ENCODE measurements at places on chromosomes 5 and 9.

DNA sequence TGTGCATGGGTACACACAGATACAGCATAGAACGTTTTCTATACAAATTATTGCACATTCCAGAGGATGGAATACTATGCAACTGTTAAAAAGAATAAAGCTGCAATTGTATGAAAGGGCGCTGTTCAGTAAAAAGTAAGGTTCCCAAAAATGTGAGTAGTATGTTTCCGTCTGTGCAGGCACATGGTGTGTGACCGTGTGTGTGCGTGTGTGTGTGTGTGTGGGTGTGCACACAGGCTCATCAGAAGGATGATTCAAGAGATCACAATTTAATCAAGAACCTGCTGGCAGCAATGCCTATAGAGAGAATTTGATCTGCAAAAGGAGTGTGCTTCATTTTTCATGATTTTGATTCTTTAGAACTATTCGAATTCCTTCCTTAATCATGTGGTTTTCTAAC is 76.3 kb downstream of the SEMA4D start:
- DNase-seq, result peak; percentile 60

DNA sequence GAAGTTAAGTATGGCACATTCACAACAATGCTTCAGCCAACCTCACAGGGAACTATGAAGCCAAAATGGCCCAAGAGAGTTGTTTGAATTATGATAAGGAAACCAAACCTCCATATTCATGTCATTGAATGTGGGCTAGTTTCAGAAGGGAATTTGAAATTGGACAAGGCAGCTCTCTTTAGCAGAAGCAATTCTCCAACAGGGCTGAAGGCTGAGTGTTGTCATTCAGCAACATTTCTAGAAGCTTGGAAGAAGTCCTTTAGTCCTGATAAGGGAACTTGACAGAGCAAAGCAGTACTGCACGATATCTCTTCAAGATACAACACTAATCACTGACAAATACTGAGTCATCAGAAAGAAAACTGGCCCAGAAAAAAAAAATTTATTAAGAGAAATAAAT is 115.4 kb downstream of the SLC25A46 start:
- DNase-seq, result no peak

DNA sequence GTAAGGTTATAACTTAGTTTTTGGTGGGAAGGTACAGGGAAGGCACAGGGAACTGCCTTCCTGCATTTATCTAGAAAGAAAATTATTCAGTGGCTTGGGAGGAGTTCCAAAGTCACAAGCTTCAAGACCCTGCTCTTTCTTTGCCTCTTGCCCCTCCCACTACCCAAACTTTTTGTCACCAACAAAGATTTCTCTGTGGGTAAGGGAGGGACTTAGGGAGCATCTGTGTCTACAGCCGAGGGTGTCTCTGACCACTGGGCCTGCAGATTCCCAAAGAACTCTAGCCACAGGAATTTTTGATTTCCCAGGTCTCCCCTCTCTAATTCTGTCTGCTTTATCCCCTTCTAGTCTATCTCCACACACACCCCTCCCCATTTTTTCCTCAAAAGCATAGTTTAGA is 2.1 kb downstream of the ECSCR start:
- no peak for DNase-seq

DNA sequence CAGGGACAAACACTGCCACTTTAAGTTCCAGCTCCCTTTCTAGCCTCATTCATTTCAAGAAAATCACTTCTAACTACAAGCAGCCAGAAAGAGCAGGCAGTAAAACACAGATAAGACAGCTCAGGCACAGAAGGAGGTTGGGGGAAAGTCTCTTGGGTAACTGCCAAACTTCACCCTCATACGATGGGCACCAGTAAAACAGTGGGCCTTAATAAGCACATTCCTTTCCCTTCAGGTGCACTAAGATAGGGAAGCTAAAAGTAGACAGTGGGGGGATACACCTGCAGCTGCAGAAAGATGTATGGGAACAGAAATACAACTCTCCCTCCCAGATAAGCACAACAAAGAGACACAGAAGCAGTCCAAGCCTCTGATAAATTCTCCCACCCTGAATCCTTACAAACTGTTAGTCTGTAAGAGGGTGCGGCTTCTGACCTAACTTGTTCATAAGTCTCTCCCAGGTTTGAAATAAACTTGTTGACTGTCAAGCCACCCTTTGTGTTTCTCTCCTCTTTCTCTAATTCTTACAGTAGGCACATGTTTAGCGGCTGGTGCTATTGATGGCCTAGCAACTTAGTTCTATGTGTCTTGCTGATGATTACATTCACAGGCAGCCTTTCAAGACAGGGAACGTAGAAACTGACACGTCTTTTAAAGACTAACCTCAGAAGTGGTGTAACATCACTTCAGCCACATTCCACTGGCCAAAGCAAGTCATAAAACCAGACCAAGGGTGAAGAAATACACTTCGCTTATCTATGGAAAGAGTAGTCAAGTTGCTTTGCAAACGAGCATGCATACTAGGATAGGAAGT is 6.8 kb upstream of the CKS2 start:
- no peak for DNase-seq

DNA sequence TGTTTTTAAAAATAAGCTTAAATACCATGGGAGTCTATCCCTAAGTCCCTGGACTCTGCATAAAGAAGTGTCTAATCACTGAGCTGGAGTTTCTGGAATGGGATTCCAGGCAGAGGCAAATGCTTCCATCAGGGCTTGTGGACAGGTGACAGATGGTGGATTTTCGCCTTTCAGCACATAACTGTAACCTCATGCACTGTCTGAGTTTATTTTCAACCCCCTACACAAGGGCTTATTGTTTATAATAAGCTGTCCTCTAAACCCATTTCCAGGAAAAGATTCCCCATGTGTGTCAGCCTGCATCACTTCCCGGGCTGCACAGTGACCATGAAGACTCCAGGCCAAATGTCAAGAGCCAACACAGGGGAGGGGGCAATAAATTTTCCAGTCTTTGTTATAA is 264.0 kb downstream of the PIK3R1 start:
- no peak for DNase-seq

GRCh38 chr5:113022661-113023060 is 46.1 kb downstream of the DCP2 start:
- no peak for DNase-seq

GRCh38 chr5:30040488-30041118 is 1152.9 kb upstream of the CDH6 start:
- no peak for DNase-seq

DNA sequence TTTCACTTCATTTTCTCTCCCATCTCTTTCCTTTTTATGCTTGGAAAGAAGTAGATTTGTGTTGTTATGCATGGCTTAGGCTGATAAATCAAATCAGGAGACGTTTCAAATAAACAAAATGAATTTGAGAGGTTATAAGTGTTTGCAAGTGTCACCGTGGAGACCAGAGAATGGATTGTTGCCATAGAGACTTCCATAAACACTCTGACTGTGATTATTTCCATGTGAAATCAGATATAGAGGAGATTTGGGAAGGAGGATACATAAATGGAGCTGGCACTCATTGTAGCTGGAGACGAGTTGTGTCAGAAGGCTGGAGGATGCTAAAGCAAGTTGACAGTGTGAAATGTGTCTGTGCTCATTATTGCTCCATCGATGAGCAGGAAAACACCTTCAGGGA is 84.2 kb upstream of the PCSK1 start:
- no peak for DNase-seq

- DNase-seq, result no peak
Observed at GRCh38 chr9:123742009-123742767, 187.7 kb downstream of the DENND1A start.

DNA sequence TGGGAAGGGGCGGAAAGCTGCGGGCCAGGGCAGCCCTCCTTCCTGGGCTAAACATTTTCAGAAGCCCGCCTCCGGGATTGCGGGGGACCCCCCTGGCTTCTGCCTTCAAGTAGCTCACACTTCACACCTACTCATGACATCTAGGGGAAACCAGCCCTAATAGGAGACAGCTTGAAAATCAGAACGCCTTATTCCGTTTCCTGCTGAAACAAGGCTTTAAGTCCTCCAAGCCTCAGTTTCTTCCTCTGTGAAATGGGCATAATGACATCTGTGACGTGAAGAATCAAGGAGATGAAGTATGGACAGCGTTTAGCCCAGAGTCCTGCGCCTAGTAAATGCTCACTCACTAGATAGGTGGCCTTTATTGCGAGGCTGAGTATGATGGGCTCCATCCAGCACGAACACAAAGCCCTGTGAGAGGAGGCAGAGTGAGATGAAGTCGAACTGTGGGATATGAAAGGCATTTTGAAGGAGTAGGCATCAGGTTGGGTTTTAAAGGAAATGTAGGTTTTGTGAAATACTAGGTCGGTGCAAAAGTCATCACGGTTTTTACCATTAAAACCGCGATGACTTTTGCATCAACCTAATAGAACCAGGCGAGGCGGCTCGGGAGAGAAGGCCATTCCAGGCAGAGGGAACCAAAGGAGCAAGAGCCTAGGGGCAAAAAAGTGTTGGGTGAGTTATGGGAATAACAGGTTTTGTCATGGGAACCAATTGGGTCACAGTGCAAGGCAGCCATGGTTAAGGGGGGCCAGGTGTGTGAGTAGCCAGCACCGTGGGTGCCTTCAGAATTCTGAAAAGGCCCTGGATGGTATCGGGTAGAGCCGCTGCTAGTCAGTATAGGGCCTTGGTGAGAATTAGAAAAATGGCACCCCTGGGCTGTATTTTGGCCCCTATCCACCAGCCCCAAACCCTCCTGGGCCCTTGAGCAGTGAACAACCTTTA is 1.0 kb upstream of the TSC1 start:
- DNase-seq, result no peak

GRCh38 chr9:97413462-97413861 is 1.6 kb downstream of the TDRD7 start:
- DNase-seq, result no peak

- no peak for DNase-seq
Observed at GRCh38 chr5:132754947-132755346, 7.7 kb downstream of the CCNI2 start.

DNA sequence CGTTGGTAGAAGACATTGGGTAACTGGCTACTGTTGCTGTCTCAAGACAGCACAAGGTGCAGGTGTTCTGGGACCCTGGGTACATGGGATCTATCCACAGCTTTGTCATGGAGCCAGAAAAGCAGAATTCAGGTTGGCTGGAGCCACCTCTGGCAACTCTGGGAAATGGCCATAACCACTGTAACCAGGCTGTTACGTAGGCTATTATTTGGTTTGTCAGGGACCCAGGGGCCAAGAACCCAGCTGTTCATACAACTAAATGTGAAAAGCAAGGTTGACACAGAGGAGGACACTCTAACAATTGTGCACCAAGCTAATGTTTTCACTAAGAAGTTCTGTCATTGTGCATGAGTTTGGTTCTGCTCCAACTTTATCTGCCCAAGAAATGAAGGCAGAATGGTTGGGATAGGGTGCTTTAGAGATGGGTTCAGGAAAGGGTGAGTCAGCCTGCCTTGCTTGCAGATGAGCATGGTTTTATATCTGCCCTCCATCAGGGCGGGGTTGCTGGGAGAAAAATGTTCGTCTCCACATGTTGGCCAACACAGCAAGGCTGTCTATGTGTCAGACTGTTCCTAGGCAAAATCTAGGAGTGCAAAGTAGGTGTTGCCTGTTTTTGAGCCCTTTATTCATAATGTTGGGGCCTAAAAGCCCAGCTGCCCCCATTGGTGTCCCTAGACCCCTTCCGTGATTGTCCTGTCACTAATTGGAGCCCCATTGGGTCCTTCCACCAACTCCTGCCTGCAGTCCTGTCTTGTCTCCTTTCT is 131.3 kb upstream of the DAP start:
- no peak for DNase-seq

DNA sequence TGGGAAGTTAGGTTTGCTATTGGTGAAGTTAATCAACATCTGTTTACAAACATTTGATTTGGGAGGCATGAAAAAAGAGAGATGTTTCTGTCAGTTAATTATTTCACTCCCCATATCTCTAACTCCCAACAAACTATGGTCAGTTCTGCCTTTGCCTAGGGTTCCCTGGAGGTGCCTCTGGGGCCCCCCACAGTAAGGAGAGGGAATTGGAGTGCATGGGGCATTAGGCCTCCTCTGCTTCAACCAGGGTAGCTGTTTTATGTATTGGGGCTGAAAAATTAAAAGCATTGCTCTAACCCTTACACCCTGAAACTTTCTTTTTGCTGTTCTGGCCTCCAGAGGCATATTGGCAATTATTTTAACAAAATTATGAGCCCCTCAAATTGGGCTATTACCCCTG is 32.3 kb downstream of the RUSC2 start:
- no peak for DNase-seq

DNA sequence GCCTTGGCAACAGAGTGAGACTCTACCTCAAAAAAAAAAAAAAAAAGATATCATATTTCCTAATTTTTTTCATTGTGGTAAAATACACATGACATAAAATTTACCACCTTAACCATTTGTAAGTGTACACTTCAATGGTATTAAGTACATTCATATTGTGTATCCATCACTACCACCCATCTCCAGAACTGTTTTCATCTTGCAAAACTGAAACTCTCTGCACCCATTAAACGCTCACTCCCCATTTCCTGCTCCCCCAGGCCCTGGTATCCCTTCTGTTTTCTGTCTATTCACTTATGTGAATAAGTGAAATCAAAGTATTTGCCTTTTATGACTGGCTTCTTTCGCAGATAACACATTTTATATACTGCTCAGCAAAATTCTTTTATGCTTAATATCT is 12.8 kb downstream of the LRRC8A start:
- DNase-seq, result no peak

GRCh38 chr5:65029178-65029577 is 260.4 kb downstream of the CWC27 start:
- DNase-seq, result no peak

DNA sequence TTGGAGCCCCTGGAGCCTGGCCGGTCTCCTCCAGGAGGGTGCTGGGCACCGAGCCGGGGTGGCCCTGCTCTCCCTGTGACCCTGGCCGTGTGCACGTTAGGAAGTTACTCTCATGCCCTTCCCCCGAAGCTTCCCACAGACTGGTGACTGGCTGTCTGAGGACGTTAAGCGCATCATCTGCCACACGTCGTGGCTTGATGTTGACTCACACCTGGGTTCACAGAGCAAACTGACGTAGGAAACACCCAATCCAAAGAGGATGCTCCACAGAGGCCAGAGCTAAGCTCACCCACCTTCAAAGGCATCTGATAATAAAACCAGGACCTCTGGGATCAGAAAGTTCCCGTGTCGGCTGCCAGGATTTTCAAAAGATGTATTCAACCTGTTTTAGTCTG is 152.9 kb upstream of the PHYKPL start:
- DNase-seq, result no peak

- DNase-seq, result no peak
Observed at GRCh38 chr5:56090793-56091460, 96.2 kb upstream of the IL6ST start.

GRCh38 chr5:37136694-37137093 is 112.5 kb downstream of the CPLANE1 start:
- DNase-seq, result no peak
